Colonic mucosa (tissue), 4 donors: ENCODE measurements at places on chromosomes 11 and 22.
A peak's percentile ranks its signal among the peaks of the same experiment; 100 is the strongest.

DNA sequence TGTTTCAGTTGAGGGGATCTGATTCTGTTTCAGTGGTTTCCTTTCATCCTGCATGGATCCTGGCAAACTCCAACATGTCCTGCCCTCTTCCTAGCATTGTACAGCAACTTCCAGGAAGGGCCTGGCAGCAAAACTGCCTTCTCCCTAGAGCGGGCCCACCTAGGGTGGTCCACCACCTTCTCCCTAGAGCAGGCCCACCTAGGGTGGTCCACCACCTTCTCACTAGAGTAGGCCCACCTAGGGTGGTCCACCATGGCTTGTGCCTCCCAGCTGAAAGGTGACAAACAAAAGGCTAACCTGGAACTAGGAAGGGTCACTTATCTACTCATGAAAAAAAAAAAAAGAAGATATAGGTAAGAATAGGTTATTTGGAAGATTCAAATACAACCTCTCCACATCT is 92.2 kb downstream of the NTM start:
- DNase-seq, result no peak

DNA sequence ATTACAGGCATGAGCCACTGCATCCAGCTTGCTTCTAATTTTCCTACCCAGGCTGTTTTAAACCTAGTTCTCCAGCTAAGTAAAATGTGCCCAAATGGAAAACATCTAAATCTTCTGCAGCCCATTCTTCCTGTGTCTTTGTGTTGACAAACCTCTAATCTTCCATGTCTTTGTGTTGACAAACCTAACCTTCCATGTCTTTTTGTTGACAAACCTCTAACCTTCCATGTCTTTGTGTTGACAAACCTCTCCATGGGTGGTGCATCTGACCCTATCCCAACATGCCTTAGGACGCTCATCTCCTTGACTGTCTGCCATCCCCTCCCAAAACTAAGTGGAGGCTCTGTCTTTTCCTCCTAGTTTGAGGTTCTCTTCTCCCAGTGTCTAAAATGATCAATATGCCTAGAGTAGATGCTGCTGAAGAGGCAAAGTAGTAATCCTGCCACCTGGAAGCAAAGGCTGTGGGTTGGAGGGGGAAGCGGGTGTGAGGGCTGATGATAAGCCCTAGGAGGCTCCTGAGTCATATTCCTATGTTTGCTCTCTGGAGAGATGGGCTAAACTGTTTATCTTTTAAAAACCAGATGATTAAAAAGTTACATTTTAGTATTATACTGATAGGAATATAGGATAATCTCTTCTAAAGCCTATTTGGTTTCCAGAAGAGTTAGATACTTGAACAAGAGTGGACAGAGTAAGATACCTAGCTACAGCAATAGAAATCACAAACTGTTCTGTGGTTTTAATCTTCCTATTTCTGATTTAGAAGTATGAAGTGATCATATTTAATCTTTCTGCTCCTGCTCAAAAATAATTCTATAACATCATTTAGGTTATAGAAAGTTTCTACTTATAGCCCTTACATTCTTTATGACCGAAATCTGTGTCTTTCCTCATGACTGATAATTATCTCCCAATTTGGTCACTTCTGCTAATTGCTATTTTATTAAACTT is 7.9 kb downstream of the FEN1 start:
- no peak for DNase-seq

- no peak for DNase-seq
Measured at GRCh38 chr22:47372111-47372581, 609.7 kb downstream of the TBC1D22A start.

DNA sequence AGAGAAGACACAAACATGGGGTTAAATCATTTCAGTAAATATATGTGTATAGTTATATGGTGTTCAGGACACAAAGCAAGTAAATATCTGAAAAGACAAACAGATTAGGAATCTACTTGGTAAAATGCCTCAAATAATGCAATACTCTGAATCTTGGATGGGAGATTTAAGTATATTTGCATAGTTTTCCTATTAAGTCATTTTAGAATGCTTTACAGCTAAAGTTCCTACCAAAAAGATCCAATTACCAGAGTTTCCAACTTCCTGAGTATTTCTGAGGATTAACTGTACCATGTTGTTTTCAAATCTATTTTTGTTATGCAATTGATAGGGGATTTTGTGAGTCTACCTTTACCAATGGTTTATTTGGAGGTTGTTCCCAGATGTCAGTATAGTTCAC is 424.4 kb upstream of the CCDC179 start:
- no peak for DNase-seq

- DNase-seq, result no peak
Measured at GRCh38 chr22:30078320-30079311, 1.6 kb upstream of the HORMAD2 start.

DNA sequence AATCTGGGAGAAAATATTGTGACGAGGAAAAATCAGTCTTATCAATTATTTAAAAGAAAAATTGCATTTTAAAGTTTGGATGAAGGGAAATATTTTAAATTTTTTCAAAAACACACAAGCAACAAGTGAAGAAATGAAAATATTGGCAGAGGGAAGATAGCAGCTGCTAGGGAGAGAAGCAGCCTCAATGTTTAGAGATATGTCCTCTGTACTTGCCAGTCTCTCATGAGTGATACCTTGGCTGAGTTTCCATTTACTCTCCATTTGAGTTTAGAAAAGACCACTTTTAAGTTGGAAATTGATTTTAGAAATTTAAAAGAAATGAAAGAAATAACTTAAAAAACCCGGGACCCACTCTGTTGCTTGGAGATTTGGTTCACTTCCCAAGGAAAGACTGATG is 88.6 kb upstream of the DBX1 start:
- DNase-seq, result no peak

DNA sequence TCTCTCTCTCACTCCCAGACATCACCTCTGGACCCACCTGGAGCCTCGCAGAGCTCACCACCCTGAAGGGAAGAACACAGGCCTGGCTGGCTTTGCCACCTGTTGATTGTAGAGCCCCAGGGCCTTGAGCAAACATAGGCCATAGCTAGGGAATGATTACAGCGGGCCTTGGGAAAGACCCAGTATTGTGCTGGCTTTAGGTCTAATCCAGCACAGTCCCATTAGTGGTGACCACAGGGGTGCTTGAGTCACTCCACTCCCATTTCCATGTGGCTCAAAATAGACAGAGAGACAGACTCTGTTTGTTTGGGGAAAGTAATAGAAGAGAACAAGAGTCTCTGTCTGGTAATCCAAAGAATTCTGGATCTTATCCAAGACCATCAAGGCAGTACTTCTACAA is 42.7 kb upstream of the FAM181B start:
- DNase-seq, result no peak

DNA sequence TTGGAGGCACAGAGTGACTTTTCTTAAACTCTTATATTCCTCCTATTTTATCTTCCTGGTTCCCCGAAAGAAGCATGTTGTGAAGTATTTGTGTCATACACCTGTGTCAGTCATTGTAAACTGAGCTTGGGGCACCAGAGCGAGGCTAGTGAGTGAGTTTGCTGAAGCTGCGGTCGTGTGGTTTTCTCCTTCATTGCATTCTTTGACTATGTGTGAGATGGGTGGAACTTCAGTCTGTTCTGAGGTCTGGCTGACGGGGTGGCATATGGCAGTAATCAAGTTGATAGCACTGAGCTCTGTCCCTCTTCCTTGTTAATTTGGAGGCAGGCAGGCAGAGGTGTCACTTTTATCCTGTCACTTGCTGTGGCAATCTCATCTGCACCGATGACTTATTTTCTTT is 4.2 kb downstream of the VPS26B start:
- DNase-seq, result no peak

GRCh38 chr11:58654908-58655296 is 32.4 kb downstream of the CNTF start:
- DNase-seq, result no peak

GRCh38 chr11:130725421-130726233 is 190.7 kb downstream of the SNX19 start:
- DNase-seq, result no peak

DNA sequence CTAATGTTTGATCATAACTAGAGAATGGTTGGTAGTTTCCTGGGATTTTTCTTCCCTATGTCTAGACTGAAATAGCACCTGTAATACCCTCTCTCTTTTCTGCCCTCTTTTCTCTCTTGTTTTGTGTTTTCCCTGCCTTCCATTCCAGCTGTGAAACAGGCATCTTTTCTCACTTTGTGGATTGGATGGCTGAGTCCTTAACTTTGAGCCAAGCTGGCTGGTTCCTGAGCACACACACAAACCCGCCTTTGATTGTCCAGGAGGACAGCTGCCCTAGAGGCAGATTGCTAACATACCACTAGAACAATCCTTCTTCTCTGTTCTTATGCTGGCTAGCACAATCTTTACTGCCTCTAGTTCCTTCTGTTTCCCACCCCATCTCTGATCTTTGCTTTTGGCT is 17.7 kb downstream of the CTNND1 start:
- no peak for DNase-seq

DNA sequence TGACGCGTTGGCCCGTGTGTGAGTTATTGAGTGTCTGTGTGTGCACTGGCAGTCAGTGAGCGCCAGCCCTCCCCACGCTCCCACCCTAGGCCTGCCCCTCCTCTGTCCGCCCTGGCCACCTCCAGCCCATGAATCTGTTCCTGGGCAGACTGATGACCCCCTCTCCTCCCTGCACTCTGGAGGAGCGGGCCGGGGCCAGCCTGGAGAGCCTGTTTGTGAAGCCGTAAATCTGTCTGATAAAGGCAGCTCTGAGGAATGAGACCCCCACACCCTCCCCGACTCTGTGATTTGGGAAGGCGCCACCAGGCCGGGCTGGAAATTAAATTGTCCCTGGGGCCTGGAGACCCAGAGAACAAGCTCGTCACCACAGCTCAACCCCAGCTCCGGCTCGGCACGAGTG is 8.6 kb downstream of the TSSC4 start:
- DNase-seq, result no peak

- peak; percentile 53 for DNase-seq
Measured at GRCh38 chr11:926341-926916, 759 bp downstream of the AP2A2 start.

GRCh38 chr11:34540870-34541269 is 27.3 kb upstream of the ELF5 start:
- DNase-seq, result no peak

DNA sequence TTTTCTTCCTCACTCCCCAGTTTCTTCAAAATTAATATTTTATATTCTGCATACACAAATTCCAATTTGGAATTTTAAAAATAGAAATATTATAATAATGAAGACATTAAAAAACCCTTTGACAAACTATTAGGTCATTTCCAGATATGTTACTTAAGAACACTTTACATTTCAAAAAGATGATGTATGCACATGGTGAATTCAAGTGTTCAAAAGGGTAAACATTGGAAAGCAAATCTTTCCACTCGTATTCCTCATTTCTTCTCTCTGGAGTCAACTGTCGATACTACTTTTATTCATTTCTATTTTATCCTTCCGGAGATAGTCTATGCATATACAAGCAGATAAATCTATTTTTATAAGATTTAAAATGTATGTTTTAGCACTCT is 16.7 kb downstream of the TBCEL start:
- no peak for DNase-seq

DNA sequence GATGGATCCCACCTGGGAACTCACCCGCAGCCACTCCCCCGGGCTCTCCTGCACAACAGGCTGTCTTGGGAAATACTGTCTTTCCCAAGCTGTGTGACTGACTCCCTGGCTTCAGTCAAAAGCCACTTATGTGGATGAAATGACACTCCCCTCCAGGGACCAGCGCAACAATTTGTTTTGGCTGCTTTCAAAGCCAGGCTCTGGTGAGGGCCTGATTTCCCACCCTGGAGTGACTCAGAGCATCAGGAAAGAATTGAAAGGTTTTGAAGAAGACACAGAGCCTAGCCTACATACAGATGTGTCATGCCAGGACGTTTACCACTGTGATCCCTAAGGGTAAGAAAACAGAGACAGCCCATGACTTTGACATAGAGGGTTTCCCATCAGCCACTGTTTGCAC is 550.5 kb downstream of the MIAT start:
- DNase-seq, result no peak

DNA sequence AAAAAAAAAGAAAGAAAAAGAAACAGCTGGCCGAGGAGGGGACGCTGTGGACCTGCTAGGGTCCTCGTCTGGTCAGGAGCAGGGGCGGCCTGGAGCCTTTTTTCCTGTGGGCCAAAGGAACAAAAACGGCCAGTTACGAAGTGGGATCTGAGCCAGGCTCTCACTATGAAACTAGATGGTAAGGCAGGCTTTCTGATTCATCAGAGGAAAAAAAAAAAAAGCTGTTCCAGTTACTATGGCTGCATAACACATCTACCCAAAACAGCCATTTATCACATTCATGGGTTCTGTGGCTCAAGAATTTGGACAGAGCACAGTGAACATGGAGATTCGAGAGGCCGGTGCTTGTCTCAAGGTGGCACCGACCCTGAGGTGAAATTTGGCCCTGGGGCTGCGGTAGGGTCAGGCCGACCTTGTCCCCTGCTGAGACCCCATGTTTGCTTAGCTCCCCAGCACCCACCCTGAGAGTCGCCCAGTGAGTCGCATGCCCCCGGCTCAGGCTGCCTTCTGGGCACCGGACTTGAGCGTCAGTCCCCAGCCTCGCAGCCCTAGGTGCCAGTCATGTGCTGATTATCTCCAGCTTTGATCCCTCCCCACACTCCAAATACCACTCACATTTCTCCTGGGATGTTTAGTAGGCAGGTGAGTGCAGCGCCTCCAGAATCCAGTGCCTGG is 34.2 kb downstream of the MRGPRD start:
- DNase-seq, result no peak

GRCh38 chr11:64787526-64788320 is 9.4 kb upstream of the SF1 start:
- DNase-seq, result peak; percentile 80

GRCh38 chr11:45915446-45915845 is 2.2 kb downstream of the PEX16 start:
- no peak for DNase-seq

DNA sequence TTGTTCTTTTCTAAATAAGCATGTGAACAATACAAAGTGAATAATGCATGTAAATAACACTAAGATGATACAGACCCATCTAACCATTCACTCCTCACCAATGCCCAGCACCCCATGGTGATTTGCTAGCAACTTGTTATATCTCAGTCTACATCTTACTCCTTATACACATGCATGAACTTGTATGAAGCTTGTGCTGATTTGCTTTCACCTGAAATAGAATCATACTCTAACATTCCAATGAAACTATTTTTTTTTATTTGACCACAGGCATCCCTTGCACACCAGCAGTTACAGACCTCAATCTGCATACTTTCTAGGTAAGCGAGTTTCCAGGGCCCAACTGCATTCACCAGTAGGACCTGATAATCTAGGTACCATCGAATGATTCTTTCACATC is 873.6 kb downstream of the OPCML start:
- DNase-seq, result no peak

DNA sequence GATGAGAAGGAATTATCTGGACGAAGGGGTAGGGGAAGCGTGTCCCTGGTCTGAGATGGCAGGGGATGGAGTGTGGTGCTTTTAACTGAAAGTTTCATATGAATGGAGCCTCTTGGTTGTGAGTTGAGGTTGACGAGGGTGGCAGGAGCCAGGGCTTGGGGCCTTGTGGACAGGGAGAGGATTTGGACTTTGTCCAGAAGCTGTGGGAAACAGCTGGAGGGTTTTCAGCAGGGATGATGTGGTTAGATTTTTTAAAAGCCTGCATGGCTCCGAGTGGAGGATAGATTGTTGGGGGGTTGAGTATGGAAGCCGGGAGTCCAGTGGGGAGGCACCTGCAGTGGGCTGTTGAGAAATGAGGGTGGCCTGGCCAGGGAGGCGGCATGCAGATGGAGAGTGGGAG is 24.8 kb downstream of the MYO7A start:
- DNase-seq, result no peak

- DNase-seq, result no peak
Measured at GRCh38 chr11:117678658-117679406, 118.2 kb downstream of the DSCAML1 start.
